ENCODE measurements at places on chromosomes 13 and 19.

GRCh38 chr13:35704331-35704730, 227.8 kb upstream of the MAB21L1 start:
- DNase-seq: no peak

DNA sequence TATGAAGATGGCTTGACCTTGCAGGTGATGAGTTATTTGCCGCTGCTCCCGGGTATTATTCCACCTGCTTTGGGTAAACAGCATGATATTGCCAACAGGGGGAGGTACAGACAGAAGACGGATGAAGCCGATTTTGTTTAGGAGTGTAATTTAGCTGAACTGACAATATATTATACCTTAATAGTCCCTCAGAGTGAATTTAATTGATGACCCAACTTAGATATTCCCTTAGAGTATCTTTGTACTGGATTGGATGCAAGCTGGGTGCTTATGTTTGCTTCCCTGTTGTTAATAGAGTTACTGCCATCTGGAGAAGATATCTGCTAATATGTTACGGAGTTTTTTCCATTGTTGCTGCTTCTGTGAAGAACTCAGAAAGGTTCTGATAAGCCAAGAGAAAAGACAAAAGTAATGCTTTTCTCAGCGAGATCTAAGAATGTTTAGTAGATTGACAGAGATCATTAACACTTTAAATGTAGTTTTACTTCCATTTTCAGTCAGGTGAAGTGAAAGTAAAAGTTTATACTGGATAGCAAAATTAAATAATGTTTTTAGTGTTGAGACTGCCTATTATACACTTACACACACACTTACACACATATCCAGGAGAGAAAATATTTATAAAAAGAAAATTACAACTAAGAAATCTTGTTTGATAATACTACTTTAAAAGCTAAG, 2220.8 kb upstream of the PCDH20 start:
- no peak for DNase-seq

GRCh38 chr13:83883061-83883523, 818 bp upstream of the SLITRK1 start:
- no peak for DNase-seq

GRCh38 chr19:34041925-34042521, 130.3 kb upstream of the LSM14A start:
- peak; percentile 42 for DNase-seq

- DNase-seq: no peak
Measured at GRCh38 chr19:40754611-40755247, 3.7 kb downstream of the SNRPA start.

DNA sequence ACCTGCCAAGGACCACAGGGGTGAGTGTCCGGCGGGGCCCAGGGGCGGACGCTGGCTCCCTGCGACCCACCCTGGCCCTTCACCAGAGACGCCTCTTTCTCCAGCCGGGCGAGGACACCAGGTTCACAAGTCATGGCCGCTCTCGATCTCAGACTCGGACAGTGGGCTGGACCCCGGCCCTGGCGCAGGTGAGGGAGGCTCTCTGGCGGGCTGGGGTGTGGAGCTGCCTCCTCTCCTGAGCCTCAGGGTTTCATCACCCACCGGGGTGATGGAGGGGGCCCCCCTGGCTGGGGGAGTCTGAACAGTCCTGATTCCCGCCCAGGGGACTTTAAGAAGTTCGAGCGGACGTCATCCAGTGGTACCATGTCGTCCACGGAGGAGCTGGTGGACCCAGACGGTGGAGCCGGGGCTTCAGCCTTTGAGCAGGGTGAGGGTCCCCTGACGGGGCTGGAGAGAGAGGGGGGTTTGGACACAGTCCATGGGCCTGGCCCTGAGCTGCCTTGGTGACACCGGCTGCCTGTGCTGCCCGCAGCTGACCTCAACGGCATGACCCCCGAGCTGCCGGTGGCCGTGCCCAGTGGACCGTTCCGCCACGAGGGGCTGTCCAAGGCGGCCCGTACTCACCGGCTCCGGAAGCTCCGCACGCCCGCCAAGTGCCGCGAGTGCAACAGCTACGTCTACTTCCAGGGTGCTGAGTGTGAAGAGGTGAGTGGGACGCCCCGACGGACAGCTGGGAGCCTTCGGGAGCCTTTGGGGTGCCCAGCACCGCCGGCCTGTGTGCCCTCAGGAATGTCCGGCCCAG, 13.6 kb downstream of the ARHGAP45 start:
- DNase-seq: no peak

DNA sequence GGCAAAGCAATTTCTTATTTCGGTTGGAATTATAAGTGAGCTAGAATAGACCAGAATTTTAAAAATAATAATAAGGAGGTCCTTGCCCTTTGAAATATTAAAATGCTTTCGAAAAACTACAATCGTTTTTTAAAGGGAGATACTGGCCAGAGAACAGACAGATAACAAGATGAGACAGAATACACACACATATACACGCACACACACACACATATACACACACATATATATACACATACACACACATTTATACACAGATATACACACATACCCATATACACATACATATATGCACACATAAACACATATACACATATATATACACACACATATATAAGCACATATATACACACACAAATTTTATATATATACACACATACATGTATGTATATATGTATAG, 175.3 kb upstream of the MIR17HG start:
- DNase-seq: no peak

DNA sequence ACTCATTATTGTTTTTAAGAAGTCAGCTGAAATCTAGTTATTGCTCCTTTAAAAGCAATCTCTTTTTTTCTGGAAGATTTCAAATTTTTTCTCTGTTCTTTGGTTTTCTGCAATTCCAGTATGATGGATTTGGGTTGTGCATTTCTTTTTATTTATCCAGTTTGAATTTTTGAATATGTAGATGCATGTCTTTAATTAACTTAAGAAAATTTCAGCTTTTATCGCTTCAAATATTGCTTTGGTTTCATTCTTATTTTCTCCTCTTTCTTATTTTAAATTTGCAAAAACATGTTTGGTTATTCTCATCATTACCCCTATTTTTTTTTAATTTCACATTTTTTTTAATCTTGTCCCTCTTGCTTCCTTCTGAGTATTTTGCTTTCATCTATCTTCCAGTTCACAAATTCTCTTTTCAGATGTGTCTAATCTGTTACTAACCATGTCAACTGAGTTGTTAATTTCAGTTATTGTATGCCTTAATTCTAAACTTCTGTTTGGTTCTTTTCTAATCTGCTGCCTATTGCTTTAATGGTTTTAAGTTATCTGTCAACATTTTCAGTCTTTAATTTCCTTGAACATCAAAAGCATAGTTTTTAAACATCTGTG, 56.8 kb downstream of the RAP2A start:
- no peak for DNase-seq

- no peak for DNase-seq
Measured at GRCh38 chr13:24146961-24147569, 13.5 kb upstream of the SPATA13 start.

- DNase-seq: no peak
Measured at GRCh38 chr13:106852436-106852835, 284.5 kb upstream of the ARGLU1 start.

GRCh38 chr13:83065108-83065507, 817.2 kb downstream of the SLITRK1 start:
- no peak for DNase-seq

- no peak for DNase-seq
Measured at GRCh38 chr13:79987323-79987722, 353.6 kb downstream of the SPRY2 start.

DNA sequence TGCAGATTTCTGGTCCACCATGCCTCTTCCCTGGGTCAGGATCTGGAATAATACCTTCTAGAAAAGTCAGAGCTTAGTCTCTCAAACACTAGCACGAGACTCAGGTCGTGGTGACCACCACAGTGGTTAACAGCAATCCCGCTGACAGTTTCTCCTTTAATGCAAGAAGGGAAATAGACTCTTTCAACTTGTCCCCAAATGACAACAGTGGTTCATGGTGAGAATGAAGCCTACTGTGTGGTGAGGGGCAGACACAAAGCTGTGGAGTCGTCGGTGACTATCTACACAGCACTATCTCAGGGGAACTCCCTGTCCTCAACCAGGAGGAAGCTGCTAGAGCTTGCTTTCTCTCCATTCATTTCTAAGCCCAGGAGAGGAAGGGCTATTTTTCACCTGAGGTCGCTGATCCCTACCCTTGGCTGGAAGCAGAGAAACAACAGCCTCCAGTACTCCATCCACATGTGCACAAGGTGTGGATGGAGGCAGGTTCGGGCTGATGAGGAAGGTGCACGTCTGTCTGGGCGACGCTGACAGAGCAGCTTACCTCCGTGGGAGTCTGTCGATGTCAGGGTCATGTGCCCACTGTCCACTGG, 72.4 kb downstream of the STK24 start:
- no peak for DNase-seq

DNA sequence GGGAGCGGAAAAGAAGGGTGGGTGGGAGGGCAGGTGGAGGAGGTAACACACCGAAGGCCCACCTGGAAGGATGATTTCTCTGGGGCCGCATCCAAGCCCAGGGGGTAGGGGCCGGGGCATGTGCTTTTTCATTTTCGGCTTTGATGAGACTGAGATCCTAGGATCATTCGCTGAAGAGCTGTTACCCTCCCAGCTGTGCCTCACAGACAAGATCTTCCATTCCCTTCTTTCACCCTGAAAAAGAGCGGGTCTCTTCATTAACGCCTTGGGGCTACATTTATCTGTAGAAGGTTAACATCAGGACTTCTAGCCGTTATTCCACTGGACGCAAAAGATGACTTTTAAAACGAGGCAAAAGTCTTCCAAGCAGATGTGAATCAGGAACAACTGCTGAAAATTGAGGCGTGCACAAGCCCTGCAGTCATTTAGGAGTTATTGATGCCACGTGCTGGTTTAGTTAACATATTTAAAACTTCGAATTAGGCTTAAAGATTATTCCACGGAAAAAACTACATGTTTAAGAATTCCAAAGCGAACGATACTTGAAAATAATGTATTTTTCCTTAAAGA, 1.1 kb downstream of the LMO7 start:
- no peak for DNase-seq

GRCh38 chr13:49086722-49087121, 111.0 kb downstream of the FNDC3A start:
- DNase-seq: no peak

DNA sequence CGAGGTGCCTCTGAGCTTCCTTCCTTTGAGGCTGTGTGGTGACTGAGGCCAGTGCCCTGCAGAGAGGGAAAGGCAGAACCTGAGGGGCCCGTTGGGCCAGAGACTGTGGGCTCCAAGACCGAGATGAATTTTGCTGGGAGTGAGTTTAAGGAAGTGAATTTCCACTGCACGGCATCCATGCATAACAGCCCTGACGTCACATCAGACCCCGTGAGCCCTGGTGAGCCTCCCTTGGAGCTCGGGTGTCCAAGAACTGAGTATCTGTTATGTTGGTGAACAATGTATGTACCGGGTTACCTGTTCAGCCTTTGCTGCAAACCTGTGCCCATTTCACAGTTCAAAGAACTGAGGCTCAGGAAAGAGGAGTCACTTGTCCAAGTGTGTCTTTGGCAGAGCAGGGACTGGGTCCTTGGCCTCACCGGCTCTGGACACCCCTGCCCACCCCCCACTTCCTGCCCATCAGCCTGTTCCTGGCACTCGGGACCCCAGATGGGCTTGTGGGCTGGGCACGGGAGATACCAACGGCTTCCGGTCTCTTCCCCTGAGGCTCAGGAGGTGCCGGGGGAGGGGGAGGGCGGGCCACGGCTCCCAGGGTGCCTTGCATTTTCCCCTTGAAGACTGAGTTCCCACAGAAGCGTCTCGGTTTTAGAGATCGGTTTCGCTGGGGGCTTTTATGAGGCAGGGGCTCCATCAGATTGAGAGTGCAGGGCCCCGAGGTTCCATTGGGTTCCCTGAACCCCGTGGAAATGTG, 33.7 kb downstream of the NFILZ start:
- no peak for DNase-seq

- DNase-seq: no peak
Measured at GRCh38 chr13:31967155-31967554, 64.4 kb upstream of the FRY start.

DNA sequence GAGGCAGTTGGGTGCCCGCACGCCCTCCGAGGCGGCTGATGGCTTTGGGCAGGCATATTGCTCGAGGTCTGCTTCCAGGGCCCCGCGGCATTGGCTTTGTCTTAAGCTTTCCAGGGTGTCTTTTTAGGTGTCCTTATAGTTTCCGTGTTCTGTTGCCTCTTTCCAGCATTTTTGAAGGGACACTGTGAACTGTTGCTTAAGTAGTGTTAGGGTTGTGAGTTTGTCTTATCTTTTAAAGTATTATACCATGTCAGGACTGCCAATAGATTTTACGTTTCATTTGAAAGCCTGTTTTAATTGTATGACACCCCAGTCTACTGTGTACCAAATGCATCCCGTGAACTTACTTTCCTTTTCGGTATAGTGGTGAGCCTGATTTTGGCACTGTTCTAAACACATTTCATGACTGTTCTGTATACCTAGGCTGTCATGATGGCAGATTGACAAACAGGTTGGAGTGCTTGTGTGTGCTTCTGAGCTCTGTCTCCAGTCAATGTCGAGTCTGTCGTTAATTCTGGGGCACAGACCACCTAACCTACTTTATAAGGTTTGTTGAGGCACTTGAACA, 656 bp downstream of the PCCA start:
- DNase-seq: no peak

DNA sequence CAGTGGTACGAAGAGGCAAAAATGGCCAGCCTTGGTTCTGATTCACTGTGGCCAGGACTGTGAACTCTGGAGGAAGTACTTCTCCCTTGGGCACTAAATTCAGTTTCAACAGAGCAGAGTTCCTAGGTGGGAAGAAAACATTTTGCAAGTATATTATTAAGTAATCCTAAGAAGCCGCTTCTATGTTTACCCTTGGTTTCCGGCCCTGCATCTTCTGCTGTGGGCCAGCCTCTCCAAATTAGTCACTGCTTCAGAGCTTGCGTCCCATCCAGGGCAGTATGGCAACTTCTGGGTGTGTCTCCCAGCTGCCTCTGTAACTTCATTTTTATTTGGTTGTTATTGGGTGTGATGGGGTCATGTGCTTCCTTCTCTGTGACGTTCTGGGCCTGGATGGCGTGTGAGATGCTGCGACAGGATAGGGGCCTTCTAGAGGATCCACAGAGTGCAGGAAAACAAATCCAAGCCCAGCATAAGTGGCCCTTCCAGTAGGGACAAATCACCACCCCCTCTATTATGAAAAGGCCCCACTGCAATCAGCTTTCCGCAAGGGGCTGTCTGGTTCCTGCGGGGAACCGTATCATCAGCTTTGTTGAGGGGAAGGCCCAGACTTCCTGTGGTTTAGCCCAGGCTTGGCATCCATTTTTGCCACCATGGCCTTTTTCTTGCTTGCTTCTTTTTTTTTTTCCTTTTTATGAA, 55.1 kb upstream of the C1QTNF9 start:
- DNase-seq: no peak

DNA sequence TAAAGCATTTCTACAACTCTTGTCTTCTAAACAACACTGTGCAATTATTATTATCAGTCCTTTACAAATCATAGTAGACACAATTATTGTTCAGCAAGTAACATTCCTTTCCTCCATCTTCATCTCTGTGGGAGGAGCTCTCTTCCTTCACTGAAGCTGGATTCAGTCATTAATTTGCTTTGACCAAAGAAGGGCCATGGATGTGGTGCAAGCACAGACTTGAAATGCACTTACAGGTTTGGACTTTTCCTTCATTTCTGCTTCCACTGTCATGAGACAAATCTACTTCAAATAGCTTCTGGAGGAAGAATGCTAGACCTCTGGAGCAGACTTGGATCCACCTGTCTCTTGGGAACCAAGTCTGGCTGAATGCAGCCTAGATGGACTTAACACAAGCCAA, 336.6 kb upstream of the SLITRK6 start:
- no peak for DNase-seq

- no peak for DNase-seq
Measured at GRCh38 chr19:46551164-46551563, 50.0 kb upstream of the CALM3 start.

Data from activated naive CD4-positive, alpha-beta T cell (primary cell).